Esophagus squamous epithelium (tissue), 5 donors: ENCODE measurements at places on chromosomes 1 and 21.

- no peak for DNase-seq
These were observed 76.0 kb downstream of the TENT5C start for GRCh38 chr1:117681901-117682250.

DNA sequence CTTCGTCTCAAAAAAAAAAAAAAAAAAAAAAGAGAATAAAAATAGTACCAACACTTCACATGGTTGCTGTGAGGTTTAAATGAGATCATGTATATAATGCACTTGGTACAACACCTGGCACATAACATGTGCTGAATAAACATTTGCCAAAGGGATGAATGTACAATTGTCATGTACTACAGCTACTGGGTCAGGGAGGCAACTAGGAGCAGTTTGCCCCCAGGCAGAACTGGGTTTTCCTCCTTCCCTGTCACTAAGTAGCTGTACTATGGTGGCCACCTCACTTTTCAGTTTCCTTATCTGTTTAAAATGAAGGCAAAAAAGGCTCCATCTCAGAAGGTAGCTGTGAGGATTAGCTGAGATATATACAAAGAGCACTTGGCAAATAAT, 11.5 kb downstream of the AK2 start:
- no peak for DNase-seq

DNA sequence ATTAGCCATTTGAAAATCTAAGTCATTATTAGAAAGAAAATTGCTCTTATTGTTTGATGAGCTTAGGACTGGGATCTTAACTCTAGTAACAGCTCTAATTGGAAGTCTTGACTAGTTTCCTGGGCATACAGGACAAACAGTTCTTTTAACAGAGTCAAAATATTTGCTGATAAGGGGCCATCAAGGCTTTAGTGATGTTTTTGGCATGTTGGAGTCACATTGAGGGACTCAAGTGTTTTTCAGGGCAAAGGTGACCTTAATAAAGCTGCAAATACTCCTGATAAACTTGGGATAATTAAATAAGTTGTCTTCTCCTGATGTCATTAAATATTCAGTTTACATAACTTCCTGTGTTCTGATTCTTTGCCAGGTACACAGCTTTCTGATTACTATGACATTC, 6.5 kb upstream of the KRTAP19-7 start:
- no peak for DNase-seq

- DNase-seq: no peak
These were observed 85.7 kb upstream of the RALGPS2 start for GRCh38 chr1:178639326-178639725.

GRCh38 chr1:53656747-53657530, 82.0 kb downstream of the GLIS1 start:
- no peak for DNase-seq
